Urothelium cell line (cell line): ENCODE measurements at places on chromosomes 1 and 21.

- DNase-seq, result no peak
Measured at GRCh38 chr21:42083361-42083690, 12.2 kb downstream of the UMODL1 start.

- DNase-seq, result no peak
Measured at GRCh38 chr1:119573886-119574285, 66.9 kb downstream of the HSD3B1 start.

DNA sequence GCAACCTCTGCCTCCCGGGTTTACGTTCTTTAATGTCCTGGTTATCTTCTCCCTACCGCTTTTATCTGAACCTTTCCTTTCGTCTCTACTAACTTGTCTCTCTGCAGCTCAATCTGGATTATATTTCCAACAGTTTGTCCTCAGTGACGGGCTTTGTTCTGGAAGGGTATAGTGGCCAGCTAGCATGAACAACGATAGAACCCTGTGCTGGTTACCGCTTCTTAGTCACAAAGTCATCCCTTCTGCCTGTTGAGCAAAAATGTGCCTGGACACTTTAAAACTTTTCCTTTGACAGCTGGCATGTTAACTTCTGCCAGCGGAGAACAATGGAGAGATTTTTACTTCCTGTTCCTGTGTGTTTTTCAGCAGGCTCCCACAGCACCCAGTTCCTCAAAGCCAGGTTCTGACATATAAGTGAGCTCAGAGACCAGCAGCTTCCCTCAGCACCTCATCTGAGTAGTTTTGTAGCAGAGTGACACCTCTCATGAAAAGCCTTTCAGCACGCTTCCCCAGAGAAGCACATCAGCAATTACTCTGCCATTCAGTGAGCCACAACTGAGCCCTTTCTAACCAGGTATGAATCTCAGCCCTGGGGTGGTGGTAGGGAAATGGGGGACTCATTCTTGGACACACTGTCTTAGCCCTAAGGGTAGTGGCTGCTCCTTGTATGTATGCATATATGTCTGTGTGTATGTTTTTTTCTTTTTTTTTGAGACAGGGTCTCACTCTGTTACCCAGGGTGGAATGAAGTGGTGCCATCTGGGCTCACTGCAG, 23.6 kb upstream of the CCDC17 start:
- DNase-seq, result no peak

GRCh38 chr1:107689733-107690132, 275.2 kb downstream of the VAV3 start:
- no peak for DNase-seq

GRCh38 chr1:181746224-181746623, 262.9 kb downstream of the CACNA1E start:
- no peak for DNase-seq

GRCh38 chr1:84245563-84245962, 55.9 kb upstream of the SAMD13 start:
- DNase-seq, result no peak

DNA sequence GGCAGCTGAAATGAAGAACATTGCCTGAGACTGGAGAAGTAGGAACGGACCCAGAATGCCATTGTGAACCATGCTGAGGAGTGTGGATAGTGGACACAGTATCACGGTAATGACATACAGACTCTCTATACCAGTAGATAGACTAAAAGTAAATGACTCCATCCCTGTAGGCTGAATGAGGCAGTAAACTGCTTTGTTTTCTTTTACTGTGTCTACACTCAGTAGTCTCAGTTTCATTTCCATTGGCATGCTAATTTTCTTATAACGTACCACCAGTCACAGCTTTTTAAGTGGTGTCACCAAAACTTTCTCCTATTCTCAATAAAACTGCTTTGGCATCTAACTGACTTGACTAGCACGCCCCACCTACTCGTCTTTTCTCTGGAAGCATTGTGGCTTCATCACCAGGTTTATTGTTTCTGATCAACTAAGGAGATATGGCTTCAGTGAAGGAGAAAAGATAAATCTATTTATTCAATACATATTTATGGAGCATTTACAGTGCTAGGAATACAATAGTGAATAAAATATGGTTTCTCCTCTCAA, 8.4 kb upstream of the ZNF697 start:
- DNase-seq, result no peak

DNA sequence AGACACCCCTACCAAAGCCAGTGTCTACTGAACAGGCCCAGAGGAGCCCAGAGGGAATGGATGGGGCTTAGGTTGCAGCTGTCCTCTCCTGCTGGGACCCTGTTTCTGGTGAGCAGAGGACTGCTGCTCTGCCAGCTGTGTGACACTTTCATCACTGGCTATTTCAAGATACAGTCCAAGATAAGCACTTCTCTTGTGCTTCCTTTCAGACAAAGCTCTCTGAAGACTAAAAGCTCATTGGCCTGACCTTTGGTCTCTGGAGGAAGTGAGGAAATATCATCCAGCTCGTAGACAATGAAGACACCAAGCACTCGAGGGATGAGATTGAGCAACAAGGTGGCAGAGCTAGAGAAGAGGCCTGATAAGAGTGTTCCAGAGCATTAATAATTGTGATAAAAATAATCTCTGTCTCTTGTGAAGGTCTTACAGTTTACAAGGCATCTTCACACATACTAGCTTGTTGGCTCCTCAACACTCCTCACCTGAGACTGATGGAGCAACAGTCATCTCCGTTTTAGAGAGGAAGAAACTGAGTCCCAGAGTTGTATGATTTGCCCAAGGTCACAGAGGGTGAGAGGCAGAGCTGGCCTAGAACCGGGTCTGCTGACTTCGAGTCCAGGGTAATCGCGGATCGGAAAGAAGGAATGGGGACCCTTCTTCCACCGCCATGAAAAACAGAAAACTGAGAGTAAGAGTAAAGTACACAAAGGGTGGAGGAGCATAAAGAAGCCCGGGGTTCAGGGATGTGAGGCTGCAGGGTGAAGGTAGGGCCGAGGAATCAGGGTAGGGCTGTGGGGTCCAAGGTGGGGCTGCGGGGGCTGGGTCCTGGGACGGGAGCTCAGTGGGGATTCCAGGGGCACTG, 666 bp downstream of the PAFAH2 start:
- DNase-seq, result no peak
